ENCODE measurements at places on chromosomes 5 and 9. TPM values are rescaled to one million over a fixed set of nuclear protein-coding genes. Genes with fewer than 3 reads are reported as not detected.

DNA sequence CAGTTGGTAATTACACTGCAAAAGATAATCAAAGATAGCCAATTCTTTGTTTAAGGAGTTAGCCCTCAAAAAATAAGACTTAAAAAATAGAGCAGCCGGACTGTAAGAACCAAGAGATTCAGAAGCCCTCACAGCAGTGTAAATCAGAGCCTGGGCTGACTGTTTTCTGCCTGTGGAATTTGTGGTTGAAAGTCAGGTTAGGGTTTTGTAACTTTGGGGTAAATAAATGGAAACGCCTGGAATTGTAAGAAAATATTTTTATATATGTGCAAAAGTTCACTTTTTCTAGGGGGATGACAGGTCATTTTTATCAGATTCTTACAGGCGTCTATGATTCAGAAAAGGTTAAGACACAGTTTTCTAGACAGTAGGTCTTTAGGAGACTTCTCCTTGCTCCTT, 35.6 kb downstream of the KLHL3 start:
- DNase-seq, result no peak

- no peak for DNase-seq
Observed at GRCh38 chr5:76363352-76364225, 39.5 kb upstream of the IQGAP2 start.

GRCh38 chr5:177447611-177448243, 1.1 kb downstream of the PRR7 start:
- no peak for DNase-seq

GRCh38 chr9:95082401-95083084, 235.0 kb downstream of the FANCC start:
- DNase-seq, result no peak

GRCh38 chr9:4357929-4358328, 58.1 kb upstream of the GLIS3 start:
- no peak for DNase-seq

- no peak for DNase-seq
Observed at GRCh38 chr5:32379421-32379820, 65.1 kb downstream of the ZFR start.

- DNase-seq, result no peak
Observed at GRCh38 chr5:159199225-159199624, 10.1 kb downstream of the RNF145 start.

GRCh38 chr5:153659039-153659736, 168.7 kb downstream of the GRIA1 start:
- no peak for DNase-seq

- no peak for DNase-seq
Observed at GRCh38 chr9:128397831-128398230, 22.8 kb upstream of the CERCAM start.

Gene CCNJL
- total RNA-seq, result 2.3 TPM

Gene DMRT3
- not detected for total RNA-seq

Gene THOC3
- total RNA-seq, result 93.2 TPM

Gene SCGB3A2
- total RNA-seq, result not detected

Gene MLANA
- total RNA-seq, result not detected

Gene SGCD
- total RNA-seq, result not detected

Gene CDK5RAP2
- total RNA-seq, result 78.1 TPM

Gene PCDHB3
- total RNA-seq, result not detected

Gene FCN2
- not detected for total RNA-seq
